ENCODE measurements at places on chromosomes 11 and 22.
A peak's percentile ranks its signal among the peaks of the same experiment; 100 is the strongest.

DNA sequence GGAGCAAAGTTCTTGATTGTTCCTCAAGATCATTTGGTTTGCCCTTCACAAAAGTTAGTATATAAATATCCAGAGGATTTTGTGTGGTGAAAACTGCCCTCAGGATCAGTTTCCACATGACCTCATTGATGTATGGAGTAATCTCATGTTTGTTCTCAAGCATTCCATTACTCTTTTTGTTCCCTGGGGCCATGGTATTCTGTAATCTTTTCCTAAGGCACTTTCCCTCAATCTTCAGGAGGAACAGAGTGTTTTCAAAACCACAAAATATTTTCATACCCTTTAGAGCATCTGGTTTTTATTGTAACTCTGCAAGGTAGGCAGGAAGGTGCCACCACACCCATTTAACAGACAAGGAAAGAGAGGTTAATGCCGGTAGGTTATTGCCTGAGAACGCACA, 99.6 kb downstream of the FAM181B start:
- no peak for DNase-seq

- no peak for DNase-seq
Measured at GRCh38 chr22:21714059-21714770, 21.4 kb downstream of the YPEL1 start.

- no peak for DNase-seq
Measured at GRCh38 chr11:70669871-70670675, 271.7 kb downstream of the CTTN start.

DNA sequence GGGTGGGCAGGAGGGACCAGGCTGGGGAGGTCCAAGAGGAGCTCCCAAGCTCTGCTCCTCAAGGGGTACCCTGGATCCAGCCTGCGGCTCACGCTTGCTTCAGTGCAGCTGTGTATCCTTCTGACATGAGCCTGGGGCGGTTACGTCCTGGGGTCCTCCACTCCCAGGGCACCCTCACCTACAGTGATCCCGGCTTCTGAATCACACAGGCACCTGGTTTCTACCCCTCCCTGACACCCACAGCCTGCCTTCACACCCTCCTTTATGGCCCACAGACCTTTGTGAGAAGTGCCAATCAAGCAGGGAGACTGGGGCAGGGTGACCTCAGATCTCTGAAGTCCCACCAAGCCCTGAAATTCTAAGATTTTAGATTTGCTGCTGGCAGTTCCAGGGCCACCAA, 1.5 kb downstream of the MPST start:
- DNase-seq, result no peak

DNA sequence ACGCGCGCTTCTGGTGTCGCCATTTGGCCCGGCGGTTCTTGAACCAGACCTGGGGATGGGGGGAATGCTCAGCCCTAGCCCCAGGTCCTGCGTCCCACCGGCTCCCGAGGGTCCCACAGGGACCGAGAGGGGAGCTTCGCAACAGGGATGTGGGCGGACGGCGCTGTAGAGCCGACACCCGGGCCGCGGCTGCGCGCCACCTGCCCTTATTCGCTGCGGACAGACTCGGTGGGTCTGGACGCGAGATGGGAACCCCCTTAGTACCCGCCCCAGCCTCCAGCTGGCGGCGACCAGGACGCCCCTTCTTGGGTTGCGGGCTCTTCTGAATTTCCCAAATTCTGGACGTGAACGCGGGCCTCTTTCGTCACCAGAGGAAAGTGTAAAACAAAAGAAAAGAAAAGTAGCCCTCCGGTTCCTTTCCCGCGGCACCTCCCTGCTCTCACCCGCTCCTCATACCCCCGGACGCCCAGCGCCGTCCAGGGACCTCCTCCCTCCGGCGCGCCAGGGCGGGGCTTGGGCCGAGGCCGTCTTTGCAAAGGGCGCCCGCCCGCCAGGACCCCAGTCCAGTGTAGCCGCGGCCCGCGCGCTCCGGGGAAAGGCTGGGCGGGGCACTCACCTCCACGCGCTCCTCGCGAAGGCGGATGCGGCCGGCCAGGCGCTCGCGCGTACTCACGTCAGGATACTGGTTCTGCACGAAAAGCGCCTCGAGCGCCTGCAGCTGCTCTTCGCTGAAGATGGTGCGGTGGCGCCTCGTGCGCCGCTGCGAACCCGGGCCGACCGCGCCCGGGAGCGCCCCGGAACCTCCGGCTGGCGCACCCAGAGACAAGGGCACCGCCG, 827 bp downstream of the GSC2 start:
- DNase-seq, result no peak

- DNase-seq, result no peak
Measured at GRCh38 chr11:119641983-119642745, 86.8 kb downstream of the NECTIN1 start.

GRCh38 chr11:94449437-94449836, 44.2 kb downstream of the MRE11 start:
- DNase-seq, result no peak

DNA sequence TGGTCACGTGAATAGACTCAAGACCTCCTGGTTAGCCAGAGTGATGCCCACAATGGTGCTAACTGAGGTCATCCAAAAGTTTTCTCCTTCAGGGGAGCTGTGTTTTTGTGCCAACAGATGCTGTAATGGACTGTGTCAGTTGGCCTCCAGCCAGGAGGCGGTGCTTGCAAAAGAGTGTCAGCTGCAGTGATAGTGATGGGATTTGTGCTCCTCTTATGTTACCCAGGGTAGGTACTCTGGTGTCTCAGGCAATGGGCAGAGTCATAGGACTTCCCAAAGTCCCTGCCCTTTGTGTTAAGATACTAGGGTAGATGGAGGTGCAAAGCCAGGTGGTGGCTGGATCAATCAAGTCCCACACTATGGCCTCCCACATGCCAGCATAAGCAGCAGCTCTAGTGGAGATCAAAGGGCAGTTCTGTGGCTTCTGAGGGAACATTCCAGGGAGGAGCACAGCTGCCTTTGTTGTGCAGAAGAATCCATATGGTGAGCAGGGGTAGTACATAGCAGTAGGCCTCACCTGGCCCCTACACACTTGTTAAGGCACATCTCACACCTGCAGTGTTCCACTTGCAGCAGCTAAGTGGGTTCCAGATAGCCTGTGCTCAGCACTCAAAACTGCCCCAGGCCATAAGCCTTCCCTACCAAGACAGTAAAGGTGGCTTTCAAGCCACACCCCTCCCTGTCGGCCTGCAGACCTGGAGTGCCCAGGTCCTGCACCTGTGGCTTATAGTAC, 9.4 kb upstream of the FANCF start:
- no peak for DNase-seq

GRCh38 chr22:49976439-49977175, 16.0 kb downstream of the PIM3 start:
- DNase-seq, result no peak

DNA sequence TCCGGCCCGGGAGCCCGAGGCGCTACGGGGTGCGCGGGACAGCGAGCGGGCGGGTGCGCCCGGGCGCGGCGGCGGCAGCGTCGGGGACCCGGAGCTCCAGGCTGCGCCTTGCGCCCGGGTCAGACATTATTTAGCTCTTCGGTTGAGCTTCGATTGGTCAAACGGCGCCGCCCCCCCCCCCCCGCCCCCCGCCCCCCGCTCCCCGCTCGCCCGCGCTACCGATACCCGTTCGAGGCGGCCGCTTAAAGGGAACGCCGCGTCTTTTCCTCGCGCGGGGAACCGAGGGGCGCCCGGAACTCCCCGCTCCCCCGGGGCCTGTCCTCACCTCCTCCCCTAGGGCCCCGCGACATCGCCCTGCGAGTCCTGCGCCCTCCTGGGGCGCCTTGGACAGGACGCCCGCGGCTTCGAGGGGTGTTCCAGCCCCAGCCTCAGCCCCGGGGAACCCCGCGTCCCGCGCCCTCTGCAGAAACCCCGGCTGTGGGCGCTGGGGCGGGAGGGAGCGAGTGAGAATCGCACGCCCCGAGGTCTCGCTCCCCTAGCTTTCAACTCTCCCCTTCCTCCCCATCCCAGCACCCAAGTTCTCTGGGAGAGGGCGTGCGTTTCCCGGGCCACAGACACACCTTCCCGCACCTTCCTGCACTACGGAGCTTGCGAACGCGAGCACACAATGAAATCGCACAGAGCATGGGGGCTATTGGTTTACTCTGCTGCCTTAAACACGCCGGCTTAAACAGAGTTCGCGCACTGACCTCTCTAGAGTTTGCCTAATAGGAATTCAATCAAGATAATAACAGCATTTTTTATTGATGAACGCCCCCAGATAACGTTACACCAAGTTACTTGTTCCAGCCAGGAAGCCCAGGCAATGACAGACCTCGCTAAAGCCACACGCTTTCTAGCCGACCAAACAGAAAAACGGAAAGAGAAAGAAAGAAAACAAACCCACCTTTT, at the start of gene BDNF:
Gene BDNF (minus strand): TSS at position 105 of the 951 bp plus-strand sequence. CDS start 41,891 bp downstream, outside the sequence.
- no peak for DNase-seq

DNA sequence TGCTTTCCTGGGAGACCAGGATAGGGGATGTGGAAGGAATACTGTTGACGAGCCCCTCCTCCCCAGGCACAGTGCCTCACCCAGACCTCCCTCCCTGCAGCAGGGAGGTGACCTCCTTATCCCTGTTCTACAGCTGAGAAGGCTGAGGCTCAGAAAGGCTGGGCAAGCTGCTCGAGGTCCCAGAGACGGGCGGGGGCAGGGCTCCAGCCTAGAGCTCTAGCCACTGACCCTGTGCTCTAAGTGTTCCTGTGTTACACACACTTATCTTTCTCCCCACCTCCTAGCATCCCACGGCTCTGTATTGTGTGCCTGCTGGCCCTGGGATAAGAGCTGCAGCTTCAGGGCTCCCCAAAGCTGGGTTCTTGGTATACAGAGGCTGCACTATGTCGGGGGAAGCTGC, 7.9 kb downstream of the CCDC134 start:
- DNase-seq, result no peak

GRCh38 chr11:78961247-78961646, 386.6 kb upstream of the NARS2 start:
- DNase-seq, result no peak

DNA sequence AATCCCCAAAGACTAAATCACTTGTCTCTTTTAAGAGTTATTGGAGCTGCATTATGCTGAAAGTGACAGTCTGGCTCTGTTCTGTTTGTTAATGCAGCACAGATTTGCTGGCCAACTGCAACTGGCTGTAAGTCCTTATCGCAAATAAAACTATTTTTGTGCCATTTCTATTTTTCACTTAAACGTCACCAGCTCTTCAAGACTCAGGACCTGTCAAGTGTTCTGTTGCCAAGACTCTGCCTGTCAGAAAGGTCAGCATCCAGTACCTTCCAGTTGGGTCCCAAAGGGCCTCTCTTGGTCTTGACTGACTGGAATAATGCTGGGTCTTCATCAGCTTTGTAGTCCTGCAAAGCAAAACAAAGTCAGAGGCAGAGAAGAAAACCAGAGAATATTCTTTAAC, 45.6 kb downstream of the PITPNB start:
- DNase-seq, result no peak

- no peak for DNase-seq
Measured at GRCh38 chr22:31400023-31400397, 606 bp downstream of the DRG1 start.

DNA sequence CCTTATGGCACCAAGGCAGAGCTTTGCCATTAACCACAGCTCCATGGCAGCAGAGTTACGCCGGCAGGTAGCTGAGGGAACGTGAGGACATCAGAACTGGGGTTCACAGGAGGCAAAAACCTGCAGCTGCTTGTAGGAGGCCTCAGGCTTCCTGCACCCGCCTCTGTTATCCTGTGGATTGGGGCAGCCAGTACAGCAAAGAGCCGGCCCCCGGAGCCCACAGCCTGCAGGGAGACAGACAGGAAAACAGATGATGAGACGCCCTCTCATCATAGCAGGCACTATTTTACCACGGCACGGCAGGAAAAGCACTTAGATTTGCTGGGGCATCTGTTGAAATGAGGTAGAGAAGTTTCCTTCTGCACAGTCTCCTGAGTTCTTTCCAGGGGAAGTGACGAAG, 870.3 kb downstream of the TBC1D22A start:
- DNase-seq, result no peak

- no peak for DNase-seq
Measured at GRCh38 chr11:133957900-133958299, 1.1 kb upstream of the IGSF9B start.

GRCh38 chr11:17012712-17013547, 1.3 kb downstream of the PLEKHA7 start:
- DNase-seq, result no peak

GRCh38 chr11:69342588-69343330, 48.8 kb downstream of the MYEOV start:
- DNase-seq, result no peak

DNA sequence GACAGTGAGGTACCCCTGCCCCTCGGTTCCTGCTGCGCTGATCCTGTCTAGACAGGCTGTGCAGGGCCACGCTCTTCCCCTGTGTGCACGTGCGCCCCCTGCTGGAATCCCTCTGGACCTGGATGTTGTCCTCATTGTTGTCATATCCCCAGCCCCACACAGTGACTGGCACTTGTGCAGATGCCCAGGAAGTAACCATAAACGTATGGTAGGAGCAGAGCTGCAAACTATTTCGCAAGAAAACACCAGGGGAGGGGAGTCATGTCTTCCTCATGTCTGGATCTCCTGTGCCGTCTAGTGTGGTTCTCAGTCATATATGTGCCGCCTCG, 114.7 kb downstream of the CRYBB2 start:
- DNase-seq, result peak; percentile 11

- DNase-seq, result no peak
Measured at GRCh38 chr22:17956630-17957029, 67.7 kb downstream of the MICAL3 start.

DNA sequence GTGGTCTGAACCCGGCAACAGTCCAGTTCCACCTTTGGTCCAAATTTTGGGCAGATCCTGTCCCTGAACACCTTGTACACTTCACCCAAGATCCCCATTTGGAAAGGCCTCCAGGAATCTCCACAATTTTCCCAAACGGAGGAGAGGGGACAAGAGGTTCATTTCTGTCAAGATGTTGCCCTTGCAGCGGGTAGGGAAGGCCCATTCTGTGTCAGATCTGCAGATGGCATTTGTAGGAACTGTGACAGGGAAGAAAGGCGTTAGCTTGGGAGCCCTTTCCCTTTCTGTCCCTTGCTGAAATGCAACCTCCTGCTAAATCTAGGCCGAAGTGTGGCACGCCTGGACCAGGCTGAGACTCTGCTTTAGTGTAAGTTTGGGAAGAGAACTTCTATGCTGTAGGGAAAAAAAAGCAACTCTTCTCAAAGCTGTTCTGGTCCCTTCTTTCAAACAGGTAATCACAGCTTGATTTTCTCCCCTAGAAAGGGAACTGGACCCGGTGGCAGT, 86.0 kb downstream of the SCN3B start:
- no peak for DNase-seq

- DNase-seq, result no peak
Measured at GRCh38 chr22:44179196-44179988, 1.3 kb upstream of the PARVG start.

DNA sequence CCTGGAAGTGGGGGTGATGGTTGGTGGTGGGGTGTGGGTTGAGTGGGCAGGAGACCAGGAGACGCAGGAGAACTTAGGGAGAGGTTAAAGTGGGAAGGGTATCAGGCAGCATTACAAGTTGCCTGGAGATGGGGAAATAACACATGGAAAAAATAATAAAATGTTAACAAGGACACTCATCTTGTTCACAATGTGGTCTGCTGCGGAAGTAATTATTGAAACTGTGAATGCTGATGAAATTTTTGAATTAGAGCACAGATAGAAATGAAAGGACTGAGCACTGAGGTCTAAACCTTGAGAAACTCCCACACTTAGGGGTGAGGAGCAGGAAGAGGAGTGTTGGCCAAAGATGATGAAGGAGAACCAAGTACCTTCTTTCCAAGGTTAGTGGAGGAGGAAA, 346.0 kb upstream of the PLET1 start:
- DNase-seq, result no peak
